ENCODE measurements at places on chromosomes 5 and 9. TPM values are rescaled to one million over a fixed set of nuclear protein-coding genes. Genes with fewer than 3 reads are reported as not detected.

Gene GADD45G
- 4.3 TPM for polyA plus RNA-seq

Gene FLT4
- polyA plus RNA-seq: 0.61 TPM

Gene PCDHGA7
- polyA plus RNA-seq: 0.23 TPM

Gene CSF2
- polyA plus RNA-seq: not detected

Gene IL17B
- not detected for polyA plus RNA-seq

Gene CDH9
- not detected for polyA plus RNA-seq

Gene GARIN3
- polyA plus RNA-seq: not detected

Gene CCT5
- polyA plus RNA-seq: 96.1 TPM

Gene CATSPER3
- polyA plus RNA-seq: 1.3 TPM

Gene PIP5K1B
- 11.8 TPM for polyA plus RNA-seq

Gene TNFSF15
- polyA plus RNA-seq: 0.01 TPM

Gene DBH
- polyA plus RNA-seq: not detected

All from B cell (primary cell).